ENCODE measurements at places on chromosomes 3 and 15. TPM values are rescaled to one million over a fixed set of nuclear protein-coding genes. Genes with fewer than 3 reads are reported as not detected.
A peak's percentile ranks its signal among the peaks of the same experiment; 100 is the strongest.

DNA sequence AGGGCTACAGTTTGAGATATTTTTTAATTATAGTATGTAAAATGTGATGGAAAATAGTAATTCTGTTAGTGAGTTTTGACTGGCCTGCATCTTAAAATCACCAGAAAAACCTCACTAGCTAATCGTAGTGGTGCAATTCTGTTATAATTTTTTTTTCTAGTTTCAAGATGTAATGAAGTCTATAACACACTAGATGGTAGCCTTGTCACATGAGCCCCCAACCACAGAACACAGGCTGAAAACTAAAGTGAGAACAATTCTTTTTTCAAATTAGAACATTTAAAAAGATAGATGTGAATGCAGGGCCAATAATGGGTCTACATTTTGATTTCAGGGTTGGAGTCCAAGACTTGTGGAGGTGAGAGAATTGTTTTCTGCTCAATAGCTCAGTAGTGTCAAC is 83.3 kb upstream of the KCNH8 start:
- H3K27me3 ChIP-seq: no peaks in the 10 kb centered on the region
- peak; percentile 26 for DNase-seq
- H3K4me3 ChIP-seq: no peak overlapping the region
- no peaks in the 10 kb centered on the region for H3K4me1 ChIP-seq
- H3K27ac ChIP-seq: no peak overlapping the region

DNA sequence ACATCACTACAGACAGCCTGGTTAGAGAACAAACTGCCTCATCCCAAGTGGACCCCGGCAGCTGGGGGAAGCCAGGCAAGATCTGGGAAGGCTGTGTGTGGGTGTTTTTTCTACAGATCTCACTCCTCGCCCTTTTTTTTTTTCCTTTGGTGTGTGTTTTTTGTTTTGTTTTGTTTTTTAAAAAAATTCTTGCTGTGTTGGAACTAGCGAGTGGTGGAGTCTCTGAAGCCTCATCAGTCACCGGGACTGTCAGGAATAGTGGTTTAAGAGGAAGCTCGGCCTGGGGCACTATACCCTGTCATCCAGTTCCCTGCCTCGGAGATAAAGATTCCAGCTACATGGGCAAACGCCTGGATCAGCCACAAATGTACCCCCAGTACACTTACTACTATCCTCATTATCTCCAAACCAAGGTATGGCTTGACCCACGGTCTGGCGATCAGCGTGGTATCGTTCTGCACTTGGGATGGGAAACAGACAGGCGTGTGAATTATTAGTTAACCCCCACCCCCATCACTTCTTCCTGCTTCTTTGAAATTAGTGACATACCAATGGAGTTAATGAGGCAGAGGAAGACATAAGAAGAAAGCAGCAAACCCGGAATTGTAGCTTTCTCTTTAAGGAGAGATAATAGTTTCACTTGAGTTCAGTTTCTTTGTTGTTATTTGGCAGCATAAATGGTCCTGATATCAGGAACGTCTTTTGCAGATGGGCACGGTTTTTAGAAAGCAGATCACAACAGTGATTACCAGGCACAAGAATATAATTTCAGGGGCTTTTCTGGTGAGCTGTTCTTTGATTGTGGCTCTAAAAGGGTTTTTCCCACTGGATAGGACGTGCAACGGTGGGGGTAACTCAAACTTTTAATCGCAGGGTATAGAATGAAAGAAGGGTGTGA is 722 bp downstream of the RBMS3 start:
- peak; percentile 38 for DNase-seq
- no peaks in the 10 kb centered on the region for H3K36me3 ChIP-seq
- H3K27me3 ChIP-seq: no peaks in the 10 kb centered on the region
- peak overlapping the region; percentile 66 for H3K4me3 ChIP-seq

DNA sequence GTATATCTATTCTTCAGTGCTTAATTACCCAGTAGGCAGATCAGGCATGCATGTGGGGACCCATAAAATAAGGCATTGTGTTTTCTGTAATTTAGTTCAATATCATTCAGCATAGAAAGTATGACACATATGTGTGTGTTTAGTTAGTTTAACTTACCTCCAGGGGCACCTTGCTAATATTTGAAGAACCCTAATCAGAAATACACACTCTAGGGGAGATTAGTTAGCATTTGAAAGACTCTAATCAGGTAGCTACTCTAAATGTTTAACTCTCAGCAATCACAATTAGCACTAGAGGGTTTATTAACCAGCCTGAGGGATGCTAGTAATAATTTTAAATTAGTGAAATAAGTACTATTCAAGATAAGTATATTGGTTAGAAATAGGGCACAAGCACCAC is 104.5 kb downstream of the ECT2 start:
- H3K4me1 ChIP-seq: no peaks in the 10 kb centered on the region
- H3K4me3 ChIP-seq: no peak overlapping the region
- no peaks in the 10 kb centered on the region for H3K27me3 ChIP-seq

SLC22A13 gene
- polyA plus RNA-seq: not detected

CLSTN2 gene
- polyA plus RNA-seq: 23.5 TPM

CLCN2 gene
- 11.9 TPM for polyA plus RNA-seq

DNAH1 gene
- polyA plus RNA-seq: 4.2 TPM

CLRN1 gene
- polyA plus RNA-seq: not detected

Data from hepatocyte (in vitro differentiated cells).